ENCODE measurements at places on chromosomes 13 and 19.

DNA sequence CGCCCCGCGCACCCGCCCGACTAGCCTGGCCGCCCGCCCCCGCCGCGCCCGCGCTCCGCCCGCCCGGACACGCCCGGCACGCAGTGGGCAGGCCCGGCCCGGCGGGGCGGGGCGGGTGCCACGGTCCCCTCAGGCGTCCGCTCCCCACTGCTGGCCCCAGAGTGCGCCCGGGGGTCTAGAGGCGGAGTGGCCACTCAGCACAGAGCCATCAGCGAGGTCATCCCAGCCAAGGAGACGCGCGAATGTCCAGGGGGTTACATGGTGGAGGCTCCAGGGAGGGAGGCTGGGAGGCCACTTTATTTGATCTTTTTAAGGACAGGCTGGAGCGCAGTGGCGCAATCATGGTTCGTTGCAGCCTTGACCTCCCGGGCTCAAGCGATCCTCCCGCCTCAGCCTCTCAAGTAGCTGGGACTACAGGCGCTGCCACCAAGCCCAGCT, 236 bp upstream of the TINCR start:
- no peak for DNase-seq

DNA sequence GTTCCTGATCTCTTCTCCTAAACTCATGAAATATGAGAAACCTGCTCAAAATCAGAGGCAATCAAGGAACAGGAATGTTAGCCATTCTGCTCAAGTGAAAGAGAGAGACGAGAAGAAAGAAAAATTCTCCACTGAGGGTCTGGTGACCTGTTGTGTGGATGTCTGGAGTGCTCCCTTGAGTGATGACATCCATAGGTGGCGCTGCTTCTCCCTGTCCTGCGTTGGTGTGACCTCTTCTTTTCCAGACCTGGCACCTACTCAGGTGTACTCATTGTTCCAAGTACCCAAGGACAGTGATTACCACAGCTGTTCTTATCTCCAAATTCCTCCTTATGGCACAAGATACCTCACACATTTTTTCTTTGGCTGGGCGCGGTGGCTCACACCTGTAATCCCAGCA, 4.0 kb downstream of the ZNF223 start:
- DNase-seq = no peak

DNA sequence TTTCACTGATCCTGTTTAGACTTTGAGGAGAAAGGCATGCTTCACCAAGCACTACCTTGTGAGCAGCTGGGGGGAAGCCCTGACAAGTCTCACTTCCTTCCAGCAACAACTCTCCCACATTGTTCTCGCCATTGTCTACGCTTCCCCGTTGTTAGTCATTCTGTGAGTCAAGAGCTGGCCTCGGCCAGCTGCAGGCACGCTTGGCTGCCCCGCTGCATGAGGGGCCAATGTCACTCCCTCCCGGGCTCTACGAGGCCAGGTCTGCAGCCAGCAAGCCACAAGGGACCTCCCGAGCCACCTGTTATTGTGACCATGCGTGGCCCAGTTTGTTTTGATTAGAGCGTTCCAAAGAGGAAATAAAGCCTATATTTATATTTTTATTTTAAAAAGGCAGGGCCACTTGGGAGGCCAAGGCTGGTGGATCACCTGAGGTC, 220.9 kb downstream of the FOXO1 start:
- DNase-seq = peak; percentile 83

DNA sequence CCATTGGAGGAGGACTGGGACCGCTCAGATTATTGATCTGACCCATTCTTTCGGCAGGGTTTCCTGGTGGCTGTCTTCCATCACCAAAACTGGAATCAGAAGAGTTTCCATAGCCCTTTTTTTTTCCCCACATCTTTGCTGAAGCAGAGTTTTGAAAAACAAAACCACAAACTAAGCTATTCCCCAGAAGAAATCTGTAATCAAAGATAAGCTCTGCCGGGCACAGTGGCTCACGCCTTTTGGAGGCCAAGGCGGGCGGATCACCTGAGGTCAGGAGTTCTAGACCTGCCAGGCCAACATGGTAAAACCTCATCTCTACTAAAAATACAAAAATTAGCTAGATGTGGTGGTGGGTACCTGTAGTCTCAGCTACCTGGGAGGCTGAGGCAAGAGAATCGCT, 4.2 kb upstream of the ICAM1 start:
- DNase-seq = no peak

DNA sequence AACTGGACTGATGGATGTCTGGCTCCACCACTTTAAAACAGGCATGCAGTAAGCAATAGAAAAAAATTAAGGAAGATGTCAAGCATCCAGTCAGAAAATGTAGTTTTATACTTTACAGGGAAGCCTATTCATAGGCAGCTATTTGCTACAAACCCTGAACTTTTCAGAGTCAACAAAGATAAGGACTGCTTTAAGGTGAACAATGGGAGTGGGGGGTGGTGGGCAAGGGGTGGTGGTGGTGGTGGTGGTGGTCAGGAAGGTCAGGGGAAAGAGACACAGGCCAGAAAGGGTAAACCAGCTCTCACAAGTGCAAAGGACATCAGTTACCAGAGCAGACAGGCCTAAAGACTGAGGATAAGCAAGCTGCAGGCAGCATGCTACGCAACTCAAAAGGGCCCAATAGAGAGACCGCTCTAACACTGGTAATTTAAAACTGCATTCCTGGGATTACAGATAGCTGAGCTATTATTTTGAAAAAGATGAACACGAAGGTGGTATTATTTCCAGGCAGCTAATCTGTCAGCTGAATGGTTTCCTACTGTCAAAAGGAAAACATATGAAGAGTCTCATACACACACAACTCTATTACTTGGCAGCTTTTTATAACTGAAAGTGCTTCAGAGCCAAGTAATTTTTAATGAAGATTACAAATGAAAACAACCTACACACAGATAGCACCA, 14.8 kb downstream of the BRD4 start:
- no peak for DNase-seq

- DNase-seq = no peak
These were observed 5.4 kb upstream of the CDC37 start for GRCh38 chr19:10408511-10409283.

GRCh38 chr13:52969373-52969772, 59.2 kb upstream of the OLFM4 start:
- no peak for DNase-seq

- DNase-seq = no peak
These were observed 6.5 kb upstream of the PTOV1 start for GRCh38 chr19:49844138-49845095.

DNA sequence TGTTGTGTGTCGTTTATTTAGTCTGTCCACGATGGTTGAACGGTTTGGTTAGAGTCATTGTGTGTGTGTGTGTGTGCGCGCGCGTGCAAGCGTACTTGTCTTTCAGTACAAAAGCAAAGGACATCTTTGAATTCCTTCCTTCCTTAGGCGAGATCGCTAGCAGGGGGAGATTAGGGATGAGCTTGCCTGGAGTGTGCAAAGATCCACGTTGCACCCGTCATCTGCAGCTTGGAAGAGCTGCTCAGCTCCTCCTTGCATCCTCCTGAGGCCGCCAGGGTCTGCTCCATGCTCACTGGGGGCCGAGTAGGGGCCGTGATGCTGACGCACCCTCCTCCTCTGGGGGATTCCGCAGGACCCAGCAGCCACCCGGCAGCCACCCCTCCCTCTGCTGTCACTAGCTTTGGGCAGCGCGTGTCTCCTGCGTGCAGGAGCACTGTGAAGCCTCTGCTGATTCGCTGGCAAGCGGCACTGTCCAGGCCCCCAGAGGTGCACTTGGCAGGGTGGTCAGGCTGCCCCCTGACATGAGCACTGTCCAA, 137.3 kb downstream of the KDM4B start:
- no peak for DNase-seq

DNA sequence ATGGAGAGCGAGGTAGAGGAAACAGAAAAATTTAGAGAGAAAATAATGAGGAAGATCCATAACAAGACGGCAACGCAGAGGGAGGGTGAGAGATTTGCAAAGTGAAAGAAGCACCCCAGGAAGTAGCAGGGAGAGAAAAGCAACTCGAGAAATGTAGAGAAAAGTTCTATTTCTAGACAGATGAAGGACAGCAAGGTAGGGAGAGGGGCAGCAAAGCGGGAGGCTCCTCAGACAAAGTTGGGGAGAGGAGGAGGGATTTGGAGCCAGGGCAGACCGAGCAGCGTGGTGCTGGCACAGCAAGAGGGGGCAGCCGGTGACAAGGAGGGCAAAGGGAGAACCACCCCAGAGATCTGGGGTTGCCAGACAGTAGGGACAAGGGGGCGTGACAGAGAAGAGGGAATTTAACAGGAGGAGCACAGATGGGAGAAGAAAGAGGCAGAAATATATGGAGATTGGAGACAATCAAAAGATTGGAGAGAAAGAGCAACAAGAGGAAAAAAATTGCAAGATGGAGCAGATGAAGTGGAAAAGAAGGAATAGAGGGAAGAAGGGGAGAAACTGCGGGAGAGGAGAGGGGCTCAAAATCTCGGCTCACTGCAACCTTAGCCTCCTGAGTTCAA, 989 bp downstream of the ZNF766 start:
- peak; percentile 20 for DNase-seq

- no peak for DNase-seq
These were observed 1431.0 kb upstream of the SPRY2 start for GRCh38 chr13:81771951-81772350.

GRCh38 chr19:22332924-22333323, 46.7 kb downstream of the ZNF729 start:
- DNase-seq = peak; percentile 45

DNA sequence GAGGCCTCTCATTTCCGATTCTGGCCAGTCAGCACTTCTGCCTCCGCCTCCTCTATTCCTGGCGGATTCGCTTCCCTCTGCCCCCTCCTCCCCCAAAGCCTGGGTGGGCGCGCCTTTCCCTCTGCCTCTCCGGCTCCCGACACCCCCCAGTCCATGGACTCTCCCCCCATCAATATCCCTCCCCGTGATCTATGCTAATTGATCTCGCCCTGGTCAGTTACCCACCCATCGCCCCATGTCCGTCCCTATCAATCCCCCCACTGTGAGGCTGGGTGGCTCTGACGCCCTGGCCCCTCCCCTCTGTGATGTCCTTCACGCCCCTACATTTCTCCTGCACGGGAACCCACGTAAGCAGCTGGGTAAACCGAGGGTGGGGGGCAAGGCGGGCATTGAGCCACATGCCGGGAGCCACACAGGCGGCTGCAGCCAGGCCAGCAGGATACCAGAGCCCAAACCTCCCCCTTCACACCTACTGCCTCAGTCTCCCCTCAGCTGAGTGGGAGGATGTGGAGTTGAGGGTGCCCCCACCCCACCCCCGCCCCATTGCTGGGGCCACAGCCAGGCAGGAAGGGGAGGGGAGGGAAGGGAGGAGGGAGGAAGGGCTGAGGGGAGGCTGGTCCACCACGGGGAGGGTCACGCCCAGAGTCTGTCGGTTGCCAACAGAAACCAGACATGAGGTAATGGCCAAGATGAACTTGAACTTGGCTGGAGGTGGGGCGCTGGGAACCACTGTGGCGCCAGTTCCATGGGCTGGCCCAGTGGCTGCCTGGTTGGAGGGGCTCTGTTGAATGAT, 21.0 kb downstream of the SMIM24 start:
- peak; percentile 48 for DNase-seq

DNA sequence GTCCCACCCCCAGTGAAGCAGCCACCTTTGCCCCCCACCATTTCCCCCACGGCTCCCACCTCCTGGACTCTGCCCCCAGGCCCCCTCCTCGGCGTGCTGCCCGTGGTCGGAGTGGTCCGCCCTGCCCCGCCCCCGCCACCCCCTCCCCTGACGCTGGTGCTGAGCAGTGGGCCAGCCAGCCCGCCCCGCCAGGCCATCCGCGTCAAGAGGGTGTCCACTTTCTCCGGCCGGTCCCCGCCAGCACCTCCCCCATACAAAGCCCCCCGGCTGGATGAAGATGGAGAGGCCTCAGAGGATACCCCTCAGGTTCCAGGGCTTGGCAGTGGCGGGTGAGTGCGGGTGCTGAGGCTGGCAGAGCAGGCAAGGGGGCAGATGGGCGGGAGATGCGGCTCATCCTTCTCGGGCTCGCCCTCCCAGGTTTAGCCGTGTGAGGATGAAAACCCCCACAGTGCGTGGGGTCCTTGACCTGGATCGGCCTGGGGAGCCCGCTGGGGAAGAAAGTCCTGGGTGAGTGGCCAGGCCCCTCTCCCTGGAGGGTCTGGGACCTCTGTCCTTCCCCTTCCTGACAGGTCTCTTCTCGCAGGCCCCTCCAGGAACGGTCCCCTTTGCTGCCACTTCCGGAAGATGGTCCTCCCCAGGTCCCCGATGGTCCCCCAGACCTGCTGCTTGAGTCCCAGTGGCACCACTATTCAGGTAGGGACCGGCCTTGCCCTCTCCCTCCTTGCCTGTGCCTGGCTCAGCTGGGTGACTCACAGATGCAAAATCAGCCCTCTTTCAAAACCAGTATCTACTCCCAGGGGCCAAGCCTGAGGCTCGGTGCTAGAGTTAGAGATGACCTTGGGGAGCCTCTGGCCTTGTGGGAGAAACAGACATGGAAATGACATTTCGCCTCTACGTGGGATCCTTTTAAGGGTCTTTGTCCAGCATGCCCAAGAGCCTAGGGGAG, 8.8 kb downstream of the IGFLR1 start:
- no peak for DNase-seq

GRCh38 chr13:109733550-109733949, 52.8 kb downstream of the IRS2 start:
- no peak for DNase-seq

- peak; percentile 13 for DNase-seq
These were observed 20.3 kb upstream of the GGACT start for GRCh38 chr13:100608906-100609305.

GRCh38 chr13:21347753-21348318, 111.3 kb downstream of the ZDHHC20 start:
- no peak for DNase-seq

DNA sequence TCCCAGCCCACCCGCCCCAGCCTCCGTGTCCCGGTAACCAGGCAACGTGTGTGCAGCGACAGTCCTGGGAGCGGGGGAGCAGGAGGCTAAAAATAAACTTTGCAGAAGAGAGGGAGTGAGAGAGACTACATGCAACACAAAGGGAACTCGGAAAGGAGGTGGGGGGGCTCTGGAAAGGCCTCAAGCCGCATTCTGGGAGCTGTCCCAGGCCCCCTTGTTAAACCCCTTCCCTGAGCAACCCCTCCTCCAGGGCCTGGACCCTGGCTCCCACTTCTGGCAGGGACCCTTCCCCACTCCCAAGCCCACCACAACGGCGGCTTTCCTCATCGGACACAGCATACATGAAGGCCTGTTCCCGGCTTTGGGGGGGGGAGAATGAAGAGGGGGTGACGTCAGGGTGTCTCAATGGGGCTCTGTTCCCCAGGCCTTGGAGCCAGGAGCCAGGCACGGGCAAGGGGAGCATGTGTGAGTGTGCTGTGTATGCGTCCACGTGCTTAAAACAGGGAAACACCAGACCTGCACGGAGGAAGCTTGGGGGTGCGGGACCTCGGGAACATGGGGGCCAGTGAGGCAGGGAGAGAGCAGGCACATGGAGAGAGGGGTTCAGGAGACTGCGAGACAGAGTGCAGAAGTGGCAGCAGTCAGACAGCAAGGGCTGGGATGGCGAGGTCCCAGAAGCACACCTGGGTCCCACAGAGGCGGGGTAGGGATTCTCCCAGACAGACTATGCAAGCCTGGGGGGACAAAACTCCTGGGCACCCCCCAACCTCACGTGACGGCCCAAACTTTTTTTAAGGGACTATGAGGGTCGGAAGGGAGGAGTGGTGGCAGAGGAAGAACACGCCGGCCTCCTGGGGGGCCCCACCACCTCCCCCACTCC, 2.3 kb downstream of the ERF start:
- peak; percentile 54 for DNase-seq
